Ecto neural progenitor cell (in vitro differentiated cells): ENCODE measurements at places on chromosomes 12 and 14.

DNA sequence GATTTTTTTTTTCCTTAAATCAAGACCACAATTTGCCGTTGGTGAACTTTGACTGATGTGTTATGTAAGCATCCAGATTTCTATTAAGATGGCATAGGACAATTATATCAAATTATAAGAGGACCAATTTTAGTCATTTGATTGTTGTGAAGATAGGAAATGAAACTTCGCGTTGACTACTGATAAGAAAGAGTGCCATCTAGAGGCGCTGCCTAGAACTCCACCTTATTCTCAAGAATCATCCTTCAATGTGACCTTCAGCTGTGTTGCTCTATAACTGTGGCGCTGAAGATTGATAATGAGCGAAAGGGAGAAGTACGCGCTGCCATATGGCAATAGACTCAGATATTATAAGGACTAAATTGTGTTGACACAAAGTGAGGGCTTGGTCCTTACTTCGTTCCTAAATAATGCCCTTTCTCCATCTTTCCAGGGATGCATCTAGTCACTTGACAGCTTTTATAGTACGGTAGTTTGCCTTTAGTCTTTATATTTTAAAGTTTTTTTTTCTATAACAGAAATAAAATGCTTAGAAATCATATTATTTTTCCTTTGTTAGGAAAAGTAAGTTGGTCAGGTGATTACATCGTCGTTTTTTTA is 350.8 kb upstream of the STXBP6 start:
- DNase-seq = no peak

- DNase-seq = no peak
Observed at GRCh38 chr12:15592934-15593333, 196.3 kb downstream of the EPS8 start.

GRCh38 chr14:101965181-101965544 is 790 bp downstream of the DYNC1H1 start:
- peak; percentile 78 for DNase-seq

GRCh38 chr12:109448707-109449390 is 28.3 kb downstream of the KCTD10 start:
- no peak for DNase-seq

DNA sequence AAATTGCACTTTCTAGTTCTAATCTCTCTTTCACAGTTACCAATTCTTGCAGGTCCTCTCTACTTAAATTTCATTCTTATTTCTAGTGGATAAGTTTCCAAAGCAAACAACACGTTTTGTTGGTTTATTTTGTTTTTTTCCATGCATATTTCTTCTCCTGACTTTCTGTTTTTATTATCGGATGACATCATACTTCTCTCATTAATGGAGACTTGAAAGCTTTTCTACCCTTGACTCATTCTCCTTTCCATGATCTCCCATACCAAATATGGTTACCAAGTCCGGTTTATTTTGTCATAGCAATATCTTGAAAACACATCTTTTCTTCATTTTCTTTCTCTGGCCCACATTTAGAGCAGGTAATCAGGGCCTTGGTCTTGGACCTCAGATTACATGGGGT is 796.5 kb downstream of the GALC start:
- DNase-seq = no peak

DNA sequence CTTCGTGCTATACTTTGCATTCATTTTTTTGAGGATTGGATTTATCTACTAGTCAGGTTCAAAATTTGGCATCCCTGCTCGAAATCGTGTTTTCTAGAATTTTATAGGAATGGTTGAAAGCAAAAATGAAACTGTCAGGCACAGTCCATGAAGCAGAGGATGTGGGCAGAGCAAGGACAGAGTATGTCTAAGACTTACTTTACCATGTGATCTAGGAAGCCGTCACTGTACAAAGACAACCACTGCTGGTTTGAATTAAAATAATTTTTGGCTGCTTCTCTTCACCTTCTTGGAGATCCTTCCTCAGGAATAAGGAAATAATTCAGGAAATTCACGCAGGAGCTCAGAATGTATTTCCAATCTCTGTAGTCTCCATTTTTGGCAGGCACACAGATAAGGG is 31.6 kb upstream of the SGPP1 start:
- DNase-seq = no peak

DNA sequence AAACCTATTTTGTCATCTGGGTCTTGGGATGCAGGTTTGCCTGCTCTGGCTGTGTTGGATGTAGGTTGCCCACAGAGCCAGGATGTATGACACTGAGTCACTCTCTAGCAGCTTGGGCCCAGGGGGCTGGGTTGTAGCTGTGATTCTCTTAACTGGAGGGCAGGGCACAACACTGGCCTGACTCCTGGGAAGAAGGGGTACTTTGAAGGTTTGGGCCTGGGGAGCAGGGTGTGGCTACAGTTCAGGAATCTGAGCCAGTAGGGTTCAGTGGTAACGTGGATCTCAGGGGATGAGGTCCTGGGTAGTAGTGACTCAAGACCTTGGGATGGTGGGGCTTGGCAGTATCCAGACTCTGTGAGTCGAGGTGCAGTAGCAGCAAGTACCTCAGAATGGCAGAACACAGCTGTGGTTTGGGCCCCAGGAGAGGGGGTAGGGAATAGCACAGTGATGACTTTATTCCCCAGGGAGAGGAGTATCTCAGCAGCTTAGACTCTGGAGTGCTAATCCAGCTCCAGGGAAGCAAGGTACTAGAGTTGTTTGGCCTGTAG is 25.7 kb downstream of the TBC1D15 start:
- no peak for DNase-seq

DNA sequence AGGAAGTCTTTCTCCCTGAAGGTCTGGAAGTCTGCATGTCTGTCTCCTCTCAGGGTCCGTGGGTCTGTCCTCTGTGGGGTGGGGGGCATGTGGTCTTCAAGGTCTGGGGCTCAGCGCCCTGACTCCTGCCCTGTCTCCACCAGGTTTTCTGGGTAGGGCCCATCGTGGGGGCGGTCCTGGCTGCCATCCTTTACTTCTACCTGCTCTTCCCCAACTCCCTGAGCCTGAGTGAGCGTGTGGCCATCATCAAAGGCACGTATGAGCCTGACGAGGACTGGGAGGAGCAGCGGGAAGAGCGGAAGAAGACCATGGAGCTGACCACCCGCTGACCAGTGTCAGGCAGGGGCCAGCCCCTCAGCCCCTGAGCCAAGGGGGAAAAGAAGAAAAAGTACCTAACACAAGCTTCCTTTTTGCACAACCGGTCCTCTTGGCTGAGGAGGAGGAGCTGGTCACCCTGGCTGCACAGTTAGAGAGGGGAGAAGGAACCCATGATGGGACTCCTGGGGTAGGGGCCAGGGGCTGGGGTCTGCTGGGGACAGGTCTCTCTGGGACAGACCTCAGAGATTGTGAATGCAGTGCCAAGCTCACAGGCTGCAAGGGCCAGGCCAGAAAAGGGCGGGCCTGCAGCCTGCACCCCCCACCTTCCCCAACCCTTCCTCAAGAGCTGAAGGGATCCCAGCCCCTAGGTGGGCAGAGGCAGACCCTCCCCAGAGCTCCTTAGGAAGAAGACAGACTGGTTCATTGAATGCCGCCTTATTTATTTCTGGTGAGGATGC is 3.4 kb downstream of the AQP5 start:
- no peak for DNase-seq

- DNase-seq = no peak
Observed at GRCh38 chr12:9043766-9044165, 54.4 kb downstream of the KLRG1 start.

DNA sequence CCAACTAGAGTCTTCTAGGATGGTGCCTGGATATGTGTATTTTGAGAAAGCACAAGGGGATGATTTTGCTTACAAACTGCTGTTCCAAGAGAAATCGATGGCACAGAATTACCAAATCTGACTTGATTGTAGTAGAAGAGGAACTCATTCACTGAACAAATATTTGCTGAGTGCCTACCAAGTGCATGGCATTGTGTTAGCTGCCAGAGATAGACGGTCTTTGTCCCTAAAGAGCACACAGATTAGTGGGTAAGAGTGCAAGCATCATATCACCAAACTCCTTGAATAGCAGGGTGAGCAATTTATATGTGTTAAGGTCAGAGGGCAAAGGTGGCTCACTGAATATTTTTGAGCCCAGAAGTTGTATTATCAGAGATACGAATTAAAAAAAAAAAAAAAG is 3.5 kb upstream of the FOXN3 start:
- no peak for DNase-seq

- no peak for DNase-seq
Observed at GRCh38 chr14:51283402-51284085, 43.5 kb downstream of the TMX1 start.

DNA sequence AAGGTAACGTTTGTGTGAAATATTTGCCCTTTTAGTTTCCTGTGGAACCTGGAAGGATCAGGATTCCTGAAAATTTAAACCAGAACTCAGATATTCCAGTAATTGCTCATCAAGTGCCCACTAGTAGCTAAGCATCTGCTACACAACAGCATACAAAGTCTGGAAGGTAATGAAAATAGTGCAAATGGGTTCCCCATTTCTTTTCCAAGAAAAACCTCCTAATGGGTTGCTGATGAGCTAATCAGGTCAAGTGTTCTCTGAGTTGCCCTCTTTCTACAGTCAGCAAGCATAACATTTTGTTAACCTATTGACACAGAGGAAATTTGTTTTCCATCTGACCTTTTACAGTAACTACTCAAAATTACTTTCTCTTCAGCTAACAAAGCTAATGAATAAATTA is 83.6 kb upstream of the PMCH start:
- no peak for DNase-seq

DNA sequence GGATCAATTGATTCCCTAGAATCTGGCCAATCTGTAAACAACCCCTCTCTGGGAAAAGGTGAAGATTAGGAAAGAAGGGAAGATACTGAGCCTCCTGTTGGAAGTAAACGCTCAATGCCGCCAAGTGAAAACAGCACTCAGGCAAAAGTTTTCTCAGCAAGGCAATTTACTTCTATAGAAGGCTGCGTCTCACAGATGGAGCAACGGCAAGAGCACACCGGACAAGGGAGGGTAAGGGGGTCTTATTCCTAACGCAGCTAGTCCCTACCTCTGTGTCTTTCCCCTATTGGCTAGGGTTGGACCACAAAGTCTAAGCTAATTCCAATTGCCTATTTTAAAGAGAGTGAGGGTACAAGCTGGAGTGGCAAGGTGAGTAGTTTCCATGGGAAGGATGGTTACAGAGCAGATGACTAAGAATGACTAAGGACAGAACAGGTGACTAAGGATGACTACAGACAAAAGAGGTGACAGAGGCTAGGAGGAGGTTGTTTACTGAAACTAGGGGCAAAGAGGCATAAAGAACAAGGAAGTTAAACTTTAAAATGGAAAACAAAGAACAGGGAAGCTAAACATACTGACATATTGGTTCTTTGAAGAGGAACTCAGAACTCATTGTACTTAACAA is 5.6 kb upstream of the TTC9 start:
- no peak for DNase-seq

GRCh38 chr14:25050269-25051150 is 563 bp upstream of the STXBP6 start:
- DNase-seq = no peak

GRCh38 chr12:127310548-127310947 is 956.4 kb upstream of the TMEM132C start:
- no peak for DNase-seq

- peak; percentile 91 for DNase-seq
Observed at GRCh38 chr14:92121670-92122350, at the start of the genes CPSF2 and NDUFB1. Gene CPSF2, plus strand, starts transcription at chr14:92121969. Its CDS starts 9,016 bp downstream, at chr14:92130985. Gene NDUFB1, minus strand, starts transcription at chr14:92121706. Its CDS starts 4,069 bp downstream, at chr14:92117637.

- no peak for DNase-seq
Observed at GRCh38 chr12:123713398-123713797, 1.2 kb downstream of the ATP6V0A2 start.

GRCh38 chr14:50733494-50733893 is 65.4 kb upstream of the SAV1 start:
- DNase-seq = no peak

DNA sequence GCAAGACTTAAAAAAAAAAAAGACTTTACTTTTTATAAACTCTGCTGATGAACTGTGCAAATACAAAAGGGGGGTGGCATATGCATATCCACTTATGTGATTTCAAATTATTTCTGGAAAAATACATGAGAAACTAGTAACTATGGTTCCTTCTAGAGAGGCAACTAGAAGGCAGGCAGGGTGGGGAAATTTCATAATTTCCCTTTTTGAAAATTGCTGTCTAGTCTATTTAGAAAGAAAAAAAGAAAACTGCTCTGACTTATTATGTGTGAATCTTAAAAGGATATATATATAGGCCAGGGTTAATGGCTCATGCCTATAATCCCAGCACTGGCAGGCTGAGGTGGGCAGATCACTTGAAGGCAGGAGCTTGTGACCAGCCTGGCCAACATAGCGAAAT is 42.3 kb downstream of the ANAPC7 start:
- no peak for DNase-seq

DNA sequence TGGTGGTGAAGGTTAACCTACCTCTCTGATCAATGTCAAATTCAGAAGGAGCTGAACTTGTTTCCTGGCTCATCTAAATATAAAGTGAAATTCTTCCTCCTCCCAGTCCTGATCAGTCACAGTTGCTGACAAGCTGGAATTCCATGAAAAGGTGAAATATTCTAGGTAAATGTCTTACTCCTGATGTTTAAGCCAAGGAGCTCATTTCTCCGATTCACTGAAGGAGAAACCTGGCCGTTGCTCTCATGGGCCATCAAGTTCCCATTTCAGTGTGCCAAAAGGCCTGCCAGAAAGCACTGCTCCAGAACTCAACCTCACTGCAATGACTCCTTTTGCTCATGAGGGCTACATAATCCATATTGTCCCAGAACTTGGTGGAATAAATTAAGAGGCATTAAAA is 707.5 kb downstream of the GALC start:
- DNase-seq = no peak

DNA sequence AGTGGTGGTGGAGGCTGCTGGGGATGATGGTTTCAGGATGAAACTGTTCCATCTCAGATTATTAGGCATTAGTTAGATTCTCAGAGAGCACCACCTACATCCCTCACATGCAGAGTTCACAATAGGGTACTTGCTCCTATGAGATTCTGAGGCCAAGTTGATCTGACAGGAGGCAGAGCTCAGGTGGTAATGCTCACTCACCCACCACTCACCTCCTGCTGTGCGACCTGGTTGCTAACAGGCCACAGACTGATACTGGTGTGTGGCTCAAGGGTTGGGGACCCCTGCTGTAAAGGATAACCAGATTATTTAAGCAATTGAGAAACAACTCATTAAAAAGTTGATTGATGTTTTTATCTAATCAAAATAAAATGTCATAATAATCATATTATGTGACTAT is 248.5 kb downstream of the RERGL start:
- peak; percentile 42 for DNase-seq

- DNase-seq = no peak
Observed at GRCh38 chr12:101521136-101521535, 46.0 kb downstream of the SPIC start.

- DNase-seq = no peak
Observed at GRCh38 chr12:42130672-42131402, 13.8 kb downstream of the GXYLT1 start.

- DNase-seq = peak; percentile 37
Observed at GRCh38 chr12:118553856-118554504, 177.6 kb downstream of the SUDS3 start.
